Stimulated activated CD4-positive, alpha-beta T cell treated with anti-CD3 and anti-CD28 coated beads, Interleukin-15, amount 100 ng/mL, for 1 hour (primary cell): ENCODE measurements at places on chromosomes 3 and 15.

DNA sequence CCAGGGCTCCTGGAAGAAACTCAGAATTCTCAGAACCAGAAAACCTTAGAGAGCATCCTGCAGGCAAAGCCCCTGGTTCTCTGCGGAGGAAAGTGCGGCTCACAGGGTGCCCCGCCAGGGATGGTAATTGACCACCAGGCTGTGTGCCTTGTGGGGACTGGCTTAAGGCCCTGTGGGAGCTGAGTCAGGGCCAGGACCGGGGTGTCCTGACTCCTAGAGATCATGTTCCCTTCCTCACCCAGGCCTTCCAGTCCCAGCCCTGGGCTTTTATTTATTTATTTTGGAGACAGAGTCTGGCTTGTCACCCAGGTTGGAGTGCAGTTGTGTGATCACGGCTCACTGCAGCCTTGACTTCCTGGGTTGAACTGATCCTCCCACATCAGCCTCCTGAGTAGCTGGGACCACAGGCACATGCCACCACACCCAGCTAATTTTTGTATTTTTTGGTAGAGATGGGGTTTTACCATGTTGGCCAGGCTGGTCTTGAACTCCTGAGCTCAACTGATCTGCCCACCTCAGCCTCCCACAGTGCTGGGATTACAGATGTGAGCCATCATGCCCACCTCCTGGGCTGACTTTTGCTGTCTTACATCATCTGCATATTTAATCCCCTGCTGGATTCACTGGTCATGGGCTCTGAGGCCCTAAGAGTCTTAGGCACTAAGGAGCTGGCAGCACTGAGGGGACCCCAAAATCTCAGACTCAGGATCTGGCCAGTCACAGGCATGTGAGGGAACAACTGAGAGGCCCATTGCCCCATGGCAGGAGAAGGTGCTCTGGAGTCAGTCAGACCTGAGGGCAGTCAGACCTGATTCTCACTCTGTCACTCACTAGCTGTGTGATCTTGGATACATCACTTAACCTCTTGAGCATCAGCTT lies 20.4 kb upstream of the LAMP3 start:
- no peak for DNase-seq

GRCh38 chr3:131731709-131732108 lies 228.9 kb upstream of the MRPL3 start:
- no peak for DNase-seq

- DNase-seq = no peak
Observed at GRCh38 chr15:74425630-74426029, 8.1 kb downstream of the SEMA7A start.

DNA sequence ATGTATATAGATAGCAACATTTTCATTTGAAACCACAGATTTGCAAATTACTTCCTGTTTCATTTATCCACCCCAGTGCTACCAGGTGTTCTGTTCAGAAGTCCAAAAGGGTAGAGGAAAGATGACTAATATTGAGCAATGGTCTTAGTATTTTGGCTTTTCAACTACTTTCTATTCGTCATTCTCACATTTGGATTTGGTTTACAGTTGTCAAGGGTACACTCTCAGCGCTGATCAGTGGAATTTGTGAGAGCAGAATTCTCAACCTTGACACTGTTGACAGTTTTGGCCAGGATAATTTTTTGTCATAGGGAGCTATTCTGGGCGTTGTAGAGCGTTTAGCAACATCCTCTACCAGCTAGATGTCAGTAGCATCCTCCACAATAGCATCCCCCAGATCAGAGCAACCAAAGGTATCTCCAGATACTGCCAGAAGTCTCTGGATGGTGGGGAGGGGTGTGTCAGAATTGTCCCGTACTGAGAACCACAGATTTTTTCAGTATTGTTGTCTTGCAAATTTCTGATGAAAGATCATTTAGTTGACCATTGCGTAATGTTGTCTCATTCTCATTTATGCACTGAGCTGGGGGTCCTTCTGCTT lies 4.2 kb downstream of the HMCES start:
- DNase-seq = no peak

DNA sequence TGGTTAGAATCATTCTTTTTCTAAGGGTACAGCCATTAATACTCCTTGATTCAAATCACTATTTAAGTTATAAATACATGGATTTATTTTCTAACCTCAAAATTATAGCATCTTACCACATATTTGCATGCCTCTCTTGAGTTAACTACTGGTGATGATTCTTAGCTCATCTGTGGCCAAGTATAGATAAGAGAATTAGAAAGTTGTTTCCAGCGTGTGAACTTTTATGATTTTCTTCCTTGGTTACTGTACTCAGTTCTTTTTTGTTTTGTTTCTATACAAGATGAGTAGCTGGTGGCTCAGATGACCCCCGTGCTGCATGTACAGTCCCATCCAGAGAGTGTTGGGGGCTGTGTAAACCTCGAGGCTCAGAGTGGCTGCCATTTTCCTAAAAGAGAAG lies 124.6 kb downstream of the IGF1R start:
- no peak for DNase-seq

- DNase-seq = no peak
Observed at GRCh38 chr3:192795021-192795420, 67.7 kb upstream of the FGF12 start.

- no peak for DNase-seq
Observed at GRCh38 chr15:64717735-64718495, 57.5 kb downstream of the RBPMS2 start.
